ENCODE measurements at places on chromosomes 1 and 21.

DNA sequence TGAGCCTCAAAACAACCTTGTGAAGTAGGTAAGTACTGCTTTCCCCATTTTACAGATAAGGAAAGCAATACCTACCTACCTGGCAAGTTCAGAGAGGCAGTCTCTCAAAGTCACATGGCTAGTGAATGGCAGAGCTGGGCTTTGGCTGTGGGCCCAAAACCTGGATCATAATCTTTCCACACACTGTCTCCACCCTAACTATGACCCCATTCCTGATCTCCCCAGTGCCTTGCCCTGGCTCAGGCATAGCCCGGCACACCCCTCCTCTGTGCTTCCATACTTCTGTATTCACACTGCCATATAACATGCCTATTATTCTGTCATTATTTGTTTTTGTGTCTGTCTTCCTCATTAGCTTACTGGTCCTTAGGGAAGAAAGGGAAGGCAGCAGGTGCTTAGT lies 15.9 kb downstream of the GNG12 start:
- DNase-seq = no peak

- DNase-seq = no peak
Observed at GRCh38 chr1:52007215-52008002, 16.9 kb upstream of the RAB3B start.

GRCh38 chr1:38899560-38899959 lies 18.2 kb upstream of the GJA9 start:
- no peak for DNase-seq

DNA sequence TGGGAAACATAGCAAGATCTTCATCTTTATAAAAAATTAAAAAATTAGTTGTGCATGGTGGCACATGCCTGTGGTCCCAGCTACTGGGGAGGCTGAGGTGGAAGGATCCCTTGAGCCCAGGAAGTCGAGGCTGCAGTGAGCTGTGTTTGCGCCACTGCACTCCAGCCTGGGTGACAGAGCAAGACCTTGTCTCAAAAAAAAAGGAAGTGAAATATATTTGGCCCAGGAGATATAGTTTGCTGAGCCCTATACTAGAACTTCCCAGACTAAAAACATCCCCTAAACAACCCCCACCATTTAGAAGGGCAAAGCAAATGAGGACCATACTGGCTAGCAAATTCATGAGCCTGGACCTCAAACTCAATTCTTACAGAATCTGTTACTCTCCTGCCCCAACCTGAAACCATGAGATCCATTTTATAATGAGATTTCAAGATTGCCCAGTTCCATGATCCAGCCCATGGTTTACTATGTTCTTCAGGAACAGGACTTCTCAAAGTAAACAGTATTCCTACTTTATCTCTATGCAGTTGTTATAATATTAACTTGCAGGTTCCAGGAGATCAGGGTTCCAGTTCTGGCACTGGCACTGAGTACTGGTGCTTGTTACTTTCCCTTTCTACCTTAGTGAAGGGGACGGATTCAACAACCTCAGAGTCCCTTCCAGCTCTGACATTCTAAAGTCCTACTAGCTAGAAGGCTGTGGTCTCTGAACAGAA lies 48.9 kb upstream of the TADA1 start:
- DNase-seq = no peak

DNA sequence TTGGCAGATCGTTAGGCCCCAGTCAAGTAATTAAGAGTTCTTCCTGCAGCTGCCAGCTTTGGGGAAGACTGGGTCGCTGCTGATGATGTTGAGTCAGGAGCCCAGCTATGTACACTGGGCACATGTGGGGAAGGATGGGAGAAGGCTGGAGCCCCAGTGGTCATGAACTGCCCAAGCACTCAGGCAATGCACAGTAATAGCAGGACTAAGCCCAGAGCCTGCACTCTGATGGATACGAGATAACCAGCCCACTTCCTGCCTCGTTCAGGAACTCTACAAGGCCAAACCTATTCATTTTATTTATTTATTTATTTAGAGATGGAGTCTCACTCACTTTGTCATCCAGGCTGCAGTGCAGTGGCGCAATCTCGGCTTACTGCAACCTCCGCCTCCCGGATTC lies 81.1 kb upstream of the BTG3 start:
- DNase-seq = no peak

DNA sequence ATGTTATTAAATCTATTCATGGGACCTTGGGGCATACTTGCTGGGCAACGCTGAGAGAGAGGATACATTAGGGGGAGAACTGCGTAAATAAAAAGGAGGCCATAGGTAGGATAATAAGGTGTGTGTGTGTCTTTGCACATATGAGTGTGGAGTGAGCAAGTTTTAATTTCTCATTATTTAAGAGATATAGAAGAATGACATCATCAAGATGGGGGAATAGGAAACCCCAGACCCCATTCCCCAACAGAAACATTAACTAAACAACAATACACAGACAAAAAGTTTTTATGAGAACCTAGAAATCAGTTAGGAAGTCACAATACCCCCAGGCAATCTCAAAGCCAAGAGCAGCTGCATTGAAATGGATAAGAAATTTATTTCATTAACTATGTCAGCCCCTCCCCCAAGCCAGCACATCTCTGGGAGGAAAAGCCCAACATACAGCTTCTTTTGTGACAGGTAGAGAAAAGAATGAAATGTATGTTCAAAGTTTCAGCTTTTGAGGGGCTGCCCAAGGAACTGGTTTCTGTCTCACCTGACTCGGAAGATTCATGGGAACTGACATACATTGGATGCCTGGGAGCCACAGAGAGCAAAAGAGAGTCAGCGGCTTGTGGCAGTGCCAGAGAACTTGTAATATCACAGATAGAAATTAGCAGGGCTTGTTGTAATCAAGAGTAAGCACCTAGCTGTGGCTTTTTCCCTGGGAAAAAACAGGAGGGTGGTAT lies 234.3 kb upstream of the NFIA start:
- DNase-seq = no peak

- no peak for DNase-seq
Observed at GRCh38 chr1:28248273-28249012, 10.9 kb upstream of the SESN2 start.

- DNase-seq = no peak
Observed at GRCh38 chr1:112618114-112618720, 724 bp downstream of the ST7L start.

DNA sequence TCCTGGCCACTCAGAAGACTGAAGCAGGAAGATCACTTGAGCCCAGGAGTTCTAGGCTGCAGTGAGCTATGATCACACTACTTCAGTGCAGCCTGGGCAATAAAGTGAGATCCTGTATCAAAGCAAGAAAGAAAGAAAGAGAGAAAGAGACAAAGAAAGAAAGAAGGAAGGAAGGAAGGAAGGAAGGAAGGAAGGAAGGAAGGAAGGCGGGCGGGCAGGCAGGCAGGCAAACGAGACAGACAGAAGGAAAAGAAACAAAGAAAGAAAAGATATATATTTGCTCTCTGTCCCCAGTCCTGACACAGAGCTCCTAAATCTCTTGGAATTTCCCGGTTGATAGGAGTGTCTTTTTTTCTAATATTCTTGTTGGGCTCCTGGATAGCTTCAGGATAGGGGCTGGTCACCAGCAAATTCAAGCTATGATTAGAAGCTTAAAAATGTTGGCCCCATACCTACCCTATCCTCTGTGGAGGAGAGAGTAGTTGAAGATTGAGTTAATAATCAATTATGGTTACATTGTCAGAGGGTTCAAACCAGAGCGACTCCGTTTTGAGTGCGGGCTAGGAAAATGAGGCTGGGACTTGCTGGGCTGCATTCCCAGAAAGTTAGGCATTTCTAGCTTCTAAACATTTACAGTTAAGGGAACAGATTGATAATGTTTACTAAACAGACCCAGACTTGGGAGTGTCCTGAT lies 3.3 kb upstream of the MIGA1 start:
- no peak for DNase-seq

GRCh38 chr21:38505654-38506523 lies 7.6 kb upstream of the ERG start:
- DNase-seq = peak; percentile 1

DNA sequence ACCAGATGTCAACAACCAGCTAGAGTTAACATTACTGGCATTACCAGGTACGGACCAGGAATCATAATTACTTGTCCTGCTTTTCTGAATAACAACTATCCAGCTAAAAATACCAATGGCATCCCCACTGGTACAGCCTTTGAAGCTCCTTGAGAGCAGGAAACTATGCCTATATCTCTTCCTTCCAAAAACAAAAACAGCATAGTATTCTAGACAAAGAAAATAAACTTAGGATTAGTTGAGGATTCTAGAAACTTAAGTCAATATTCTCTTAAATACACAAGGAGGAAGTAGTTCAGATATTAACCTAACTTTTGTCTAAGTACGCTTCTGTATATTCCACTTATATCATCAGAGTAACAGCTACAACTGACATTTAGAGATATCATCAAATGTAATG lies 3.0 kb downstream of the FUBP1 start:
- DNase-seq = no peak

DNA sequence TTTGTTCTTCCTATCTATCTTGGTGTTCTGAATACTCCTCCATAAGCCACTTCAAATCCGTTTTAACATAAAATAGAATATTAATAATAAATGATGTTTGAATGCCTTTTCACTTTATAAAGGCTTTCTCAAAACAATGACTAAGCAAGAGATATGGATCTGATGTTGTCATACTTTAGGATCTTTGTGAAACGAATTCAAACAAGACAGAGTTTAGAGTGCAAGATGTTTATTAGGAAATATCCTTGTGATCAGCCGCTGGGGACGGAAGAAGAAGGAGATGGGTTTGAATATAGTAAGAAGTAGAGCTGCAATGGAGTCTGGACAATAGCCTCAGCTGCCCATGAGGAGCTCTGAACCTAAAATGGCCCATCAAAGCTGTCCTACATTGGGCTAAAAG lies 351.8 kb downstream of the NEGR1 start:
- no peak for DNase-seq

DNA sequence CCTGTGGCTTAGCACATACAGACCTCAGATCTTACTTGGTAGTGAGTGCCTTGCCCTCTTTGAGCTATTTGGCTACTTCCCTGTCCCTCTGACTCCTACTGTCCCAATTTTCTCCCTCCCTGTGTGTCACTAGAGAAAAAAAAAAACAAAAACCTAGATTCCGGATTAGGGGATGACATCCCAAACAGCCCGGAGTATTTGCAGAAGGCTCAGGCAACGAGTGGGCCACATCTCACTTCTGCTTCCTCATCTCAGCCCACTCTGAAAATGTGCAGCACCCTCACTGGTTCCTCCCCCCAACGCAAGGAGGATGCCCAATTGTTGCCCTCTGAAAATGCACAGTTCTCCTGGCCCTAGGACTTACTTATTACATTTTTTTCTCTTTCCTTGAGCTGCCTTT lies 4.9 kb downstream of the NHLH1 start:
- DNase-seq = no peak

- DNase-seq = no peak
Observed at GRCh38 chr1:116832308-116832931, 77.3 kb upstream of the PTGFRN start.

GRCh38 chr1:227895828-227896685 lies 51.7 kb downstream of the WNT9A start:
- peak; percentile 65 for DNase-seq

DNA sequence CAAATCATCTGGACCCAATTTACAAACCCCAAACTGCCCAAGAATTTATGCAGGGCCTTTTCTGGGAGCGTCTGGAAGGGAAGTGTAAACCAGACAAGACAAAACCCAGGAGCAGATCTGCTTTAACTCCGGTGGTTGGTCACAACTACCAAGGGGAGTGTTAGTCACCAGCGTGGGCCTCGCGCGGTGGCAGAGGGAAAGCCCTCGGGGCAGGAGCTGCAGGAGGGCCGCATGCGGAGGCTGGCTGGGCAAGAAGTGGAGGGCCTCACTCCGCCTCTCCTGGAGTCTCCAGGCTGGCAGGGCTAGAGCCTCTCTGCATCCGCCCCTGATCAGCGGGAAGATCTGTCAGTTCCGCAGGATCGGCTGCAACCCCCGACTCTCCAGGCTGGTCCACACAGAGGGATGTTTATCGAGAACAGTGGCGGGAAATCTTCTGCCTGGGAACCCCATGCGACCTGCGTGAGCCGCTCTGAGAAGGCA lies 2.0 kb downstream of the COL24A1 start:
- no peak for DNase-seq

DNA sequence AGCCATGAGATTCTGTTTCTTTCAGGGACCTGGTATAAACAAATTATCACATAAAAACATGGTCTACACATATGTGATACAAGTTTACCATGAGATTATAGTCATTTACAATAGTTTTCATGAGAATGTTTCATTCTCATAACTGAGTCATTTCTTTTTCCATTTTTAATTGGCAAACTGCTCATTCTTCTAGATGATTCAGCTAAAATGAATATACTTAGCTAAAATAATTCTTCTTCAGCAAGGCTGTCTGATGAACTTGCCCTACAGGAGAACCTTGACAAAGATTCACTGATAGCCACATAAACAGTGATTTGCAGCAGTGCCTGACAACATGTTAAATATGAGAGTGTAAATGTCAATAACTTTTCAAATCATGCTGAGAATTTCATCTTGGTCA lies 253.2 kb downstream of the FMN2 start:
- no peak for DNase-seq

DNA sequence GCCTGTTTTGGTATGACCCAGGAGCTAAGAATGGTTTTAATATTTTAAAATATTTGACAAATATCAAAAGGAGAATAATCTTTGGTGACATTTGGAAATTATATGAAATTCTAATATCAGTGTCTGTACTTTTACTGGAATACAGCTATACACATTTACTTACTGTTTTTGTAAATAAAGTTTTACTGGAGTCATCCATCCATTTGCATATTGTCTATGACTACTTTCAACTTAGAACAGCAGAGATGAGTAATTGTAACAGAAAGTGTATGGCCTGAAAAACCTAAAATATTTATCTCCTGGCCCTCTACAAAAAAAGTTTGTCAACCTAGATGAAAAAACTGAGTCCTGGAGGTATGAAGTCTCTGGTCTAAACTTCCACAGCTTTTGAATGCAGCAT lies 5.8 kb upstream of the MAP3K7CL start:
- DNase-seq = no peak

DNA sequence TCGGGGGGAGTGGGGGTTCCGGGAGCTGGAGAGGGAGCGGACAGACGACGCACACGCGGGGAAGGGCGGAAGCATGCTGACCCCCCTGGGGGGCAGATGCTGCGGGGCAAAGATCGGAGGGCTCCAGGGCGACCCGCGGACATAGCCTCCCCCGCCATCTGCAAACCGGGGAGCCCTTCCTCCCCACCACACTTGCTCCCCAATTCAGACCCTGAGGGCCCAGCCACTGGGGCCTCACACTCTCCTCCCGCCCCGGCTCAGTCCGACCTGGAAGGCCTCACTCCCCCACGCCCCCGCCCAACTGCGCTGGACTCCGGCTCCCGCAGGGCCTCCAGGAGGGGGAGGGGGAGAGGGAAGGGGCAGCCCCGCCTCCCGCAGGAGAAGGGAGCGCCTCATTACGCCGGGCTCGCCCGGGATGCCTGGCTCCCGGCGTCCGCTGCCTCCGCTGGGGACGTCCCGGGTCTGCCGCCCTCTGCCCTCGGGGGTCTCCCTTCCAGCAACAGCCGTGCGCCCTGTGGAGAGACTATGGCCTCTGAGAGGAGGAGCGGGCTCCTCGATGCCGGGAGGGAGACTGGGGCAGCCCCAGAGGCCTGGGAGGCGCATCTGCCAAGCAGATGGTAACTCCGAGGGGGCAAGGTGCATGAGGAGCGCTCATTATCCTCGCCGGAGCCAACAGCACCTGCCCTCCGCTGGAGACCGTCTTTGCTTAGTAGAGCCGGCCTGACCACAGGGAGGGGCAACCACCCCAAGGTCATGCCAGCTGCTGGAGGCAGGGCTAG lies 636 bp upstream of the CAMK2N1 start:
- DNase-seq = peak; percentile 55

All from caudate nucleus (tissue), 63 donors.